Fibroblast of upper back skin (primary cell): ENCODE measurements at places on chromosomes 12 and 14.

DNA sequence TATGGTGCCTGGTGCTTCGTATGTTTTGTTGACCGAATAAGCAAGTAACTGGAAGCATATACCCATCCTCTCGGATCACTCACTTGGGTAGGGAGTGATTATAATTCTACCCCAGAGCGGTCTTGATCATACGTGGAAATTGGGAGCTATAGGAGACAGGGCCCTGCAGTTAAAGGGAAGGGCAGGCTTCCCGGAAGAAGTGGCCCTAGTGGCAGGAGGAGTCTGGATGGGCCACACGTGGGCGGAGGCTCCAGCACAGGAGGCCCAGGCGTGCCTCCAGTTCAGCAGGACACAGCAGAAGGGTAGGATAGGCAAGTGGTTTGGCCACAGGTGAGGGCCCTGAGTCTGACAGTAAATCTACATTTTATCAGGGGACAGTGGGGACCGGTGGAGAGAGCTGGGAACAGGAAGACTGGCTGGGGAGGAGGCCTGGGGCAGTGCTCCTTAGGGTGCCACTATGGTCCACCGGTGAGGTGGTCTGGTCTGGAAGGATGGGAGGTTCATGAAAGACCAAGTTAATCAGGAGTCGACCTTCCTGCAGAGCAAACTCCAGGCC, 23.5 kb upstream of the YY1 start:
- no peak for DNase-seq

- no peak for DNase-seq
These were observed 82.5 kb downstream of the NT5DC3 start for GRCh38 chr12:103758310-103759089.

DNA sequence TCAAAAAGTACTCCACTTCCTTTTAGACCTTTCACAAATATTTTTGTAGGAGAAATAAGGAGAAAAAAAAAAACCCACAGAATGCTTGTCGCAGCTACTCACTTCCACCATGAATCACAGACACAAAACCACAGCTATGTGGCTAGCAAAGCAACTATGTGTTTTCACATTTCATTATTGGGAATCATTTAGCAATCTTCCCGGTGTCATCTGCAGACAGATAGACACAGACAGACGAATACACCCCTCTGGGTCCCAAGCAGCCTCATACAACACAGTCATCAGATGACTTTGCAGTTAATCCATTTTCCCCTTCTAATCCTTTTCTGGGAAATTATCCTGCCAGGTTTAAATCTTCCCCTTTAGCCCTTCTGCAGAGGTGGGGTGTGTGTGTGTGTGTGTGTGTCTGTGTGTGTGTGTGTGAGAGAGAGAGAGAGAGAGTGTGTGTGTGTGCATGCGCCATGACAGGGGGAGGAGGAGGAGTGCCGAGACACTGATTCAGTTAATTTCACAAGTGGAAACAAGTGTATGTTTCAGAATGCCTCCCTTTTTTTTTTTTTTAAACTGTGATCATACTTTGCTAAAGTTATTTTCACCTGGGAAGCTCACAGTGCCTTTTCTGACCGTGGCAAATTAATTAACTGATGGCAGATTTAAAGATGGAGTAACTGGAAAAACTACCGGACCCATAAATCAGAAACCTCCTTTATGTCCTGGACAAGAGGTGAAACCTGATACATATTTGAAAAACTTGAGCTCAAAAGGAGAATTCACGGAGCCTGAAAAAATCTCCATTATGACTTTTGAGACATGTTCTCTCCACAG, 39.9 kb downstream of the LTBP2 start:
- peak; percentile 100 for DNase-seq

DNA sequence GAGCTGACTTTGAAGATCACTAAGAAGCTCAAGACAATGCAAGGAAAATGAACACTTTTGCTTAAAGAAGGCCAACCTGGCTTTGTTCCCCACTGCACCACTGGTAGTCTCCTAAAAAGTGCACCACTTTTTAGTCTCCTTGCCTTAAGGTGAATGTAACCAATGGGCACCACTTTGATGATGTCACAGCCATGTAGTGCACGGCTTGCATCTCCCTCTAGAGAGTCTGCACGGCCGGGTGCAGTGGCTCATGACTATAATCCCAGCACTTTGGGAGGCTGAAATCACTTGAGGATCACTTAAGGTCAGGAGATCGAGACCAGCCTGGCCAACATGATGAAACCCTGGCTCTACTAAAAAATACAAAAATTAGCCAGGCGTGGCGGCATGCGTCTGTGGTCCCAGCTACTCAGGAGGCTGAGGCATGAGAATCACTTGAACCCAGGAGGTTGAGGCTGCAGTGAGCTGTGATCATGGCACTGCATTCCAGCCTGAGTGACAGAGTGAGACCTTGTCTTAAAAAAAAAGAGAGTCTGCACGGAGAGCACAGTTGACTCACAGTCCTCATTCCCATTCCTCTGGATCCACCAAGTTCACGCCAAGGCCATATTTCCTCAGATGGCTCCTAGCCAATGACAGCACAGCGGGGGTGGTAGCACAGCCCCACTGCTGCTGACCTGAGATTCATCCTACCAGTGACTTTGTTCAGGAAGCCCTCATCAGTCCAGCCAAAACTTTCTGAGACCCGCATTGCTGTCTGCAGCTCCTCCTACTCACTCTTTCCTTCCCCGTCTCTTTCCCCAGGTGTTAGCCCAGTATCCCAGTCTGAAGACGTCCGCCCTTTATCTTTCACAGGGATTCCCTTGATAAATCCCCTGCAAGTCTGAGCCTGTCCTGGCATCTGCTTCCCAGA, 16.5 kb upstream of the IFT81 start:
- peak; percentile 98 for DNase-seq

DNA sequence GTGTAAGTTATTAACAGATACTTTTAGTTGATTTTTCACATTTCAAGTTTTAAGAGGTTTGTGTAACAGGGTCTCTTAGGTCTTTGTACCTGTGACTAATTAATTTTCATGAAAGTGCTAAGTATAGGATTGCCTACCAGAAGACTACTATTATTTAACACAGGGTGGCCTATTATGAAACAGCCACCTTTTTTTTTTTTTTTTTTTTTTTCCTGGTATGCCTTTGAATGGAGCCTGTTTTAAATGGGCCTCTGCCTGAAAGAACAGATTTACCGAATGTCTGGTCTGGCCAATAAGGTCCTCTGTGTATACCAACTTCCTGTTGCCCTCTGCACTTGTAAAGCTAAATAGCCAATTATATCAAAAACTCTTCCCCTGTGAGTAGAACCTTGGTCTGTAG, 62.5 kb downstream of the SLC38A6 start:
- DNase-seq: no peak

- DNase-seq: peak; percentile 28
These were observed 83.6 kb upstream of the ARHGAP5 start for GRCh38 chr14:31993521-31993951.

DNA sequence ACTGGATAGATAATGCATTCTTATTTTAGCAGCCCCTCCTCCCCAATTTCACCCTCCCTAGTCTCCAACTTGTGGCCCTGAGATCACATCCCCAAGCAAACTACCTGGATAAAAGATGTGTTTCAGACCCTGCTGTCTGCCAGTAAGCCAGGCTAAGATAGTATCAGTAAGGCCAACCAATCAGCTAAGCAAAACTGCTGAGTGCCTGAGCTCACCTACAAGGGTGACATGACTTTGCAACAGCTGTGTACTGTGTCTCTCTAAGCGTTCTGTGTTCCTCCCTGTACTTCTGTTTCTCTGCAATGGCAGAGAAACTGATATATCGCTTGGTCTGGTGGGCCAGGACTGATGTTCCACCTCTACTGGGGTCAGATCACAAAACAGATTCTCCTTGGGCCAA, 224.9 kb downstream of the BTG1 start:
- DNase-seq: no peak

GRCh38 chr12:64813723-64814122, 10.7 kb upstream of the TBC1D30 start:
- no peak for DNase-seq

DNA sequence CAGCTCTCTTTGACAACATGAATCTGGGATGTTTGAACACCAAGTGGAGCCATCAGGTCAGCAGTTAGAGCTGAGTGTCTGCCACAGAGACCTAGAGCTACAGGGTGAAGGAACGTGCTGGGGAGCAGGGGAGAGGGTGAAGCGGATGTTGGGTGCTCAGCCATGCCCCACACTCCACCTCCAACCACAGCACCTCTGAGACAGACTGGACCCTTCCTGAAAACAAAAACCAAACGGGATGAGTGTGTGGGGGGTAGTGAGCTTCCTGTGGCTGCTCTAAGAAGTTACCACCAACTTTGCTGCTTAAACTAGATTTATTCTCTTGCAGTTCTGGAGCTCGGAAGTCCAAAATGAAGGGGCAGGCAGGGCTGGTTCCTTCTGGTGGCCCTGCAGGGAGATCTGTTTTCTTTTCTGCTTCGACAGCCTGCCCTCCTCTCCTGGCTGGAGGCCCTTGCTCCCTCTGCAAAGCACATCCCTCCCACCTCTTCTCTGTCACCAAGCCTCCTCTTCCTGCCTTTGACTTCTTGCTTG, 5.6 kb upstream of the GOLGA3 start:
- DNase-seq: no peak

- no peak for DNase-seq
These were observed 8.1 kb upstream of the ADCY6 start for GRCh38 chr12:48796976-48797375.

DNA sequence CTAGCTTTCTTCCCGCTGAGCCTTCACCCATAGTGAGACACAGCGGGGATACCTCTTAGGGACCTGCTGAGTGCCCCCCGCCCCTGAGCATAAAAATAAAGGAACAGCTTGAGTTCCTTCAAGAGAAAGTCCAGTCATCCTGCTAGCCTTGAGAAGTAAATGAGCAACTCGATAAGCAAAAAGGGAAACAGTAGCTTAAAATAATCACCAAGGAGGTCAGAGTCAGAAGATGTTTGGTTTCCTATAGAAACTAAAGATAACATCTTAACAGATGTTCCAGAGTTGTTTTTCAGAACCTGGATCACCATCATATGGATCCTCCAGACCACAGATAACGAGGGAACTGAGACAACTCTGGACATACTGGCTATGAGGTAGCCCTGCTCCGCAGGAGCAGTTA, 94.0 kb downstream of the BCAT1 start:
- no peak for DNase-seq

DNA sequence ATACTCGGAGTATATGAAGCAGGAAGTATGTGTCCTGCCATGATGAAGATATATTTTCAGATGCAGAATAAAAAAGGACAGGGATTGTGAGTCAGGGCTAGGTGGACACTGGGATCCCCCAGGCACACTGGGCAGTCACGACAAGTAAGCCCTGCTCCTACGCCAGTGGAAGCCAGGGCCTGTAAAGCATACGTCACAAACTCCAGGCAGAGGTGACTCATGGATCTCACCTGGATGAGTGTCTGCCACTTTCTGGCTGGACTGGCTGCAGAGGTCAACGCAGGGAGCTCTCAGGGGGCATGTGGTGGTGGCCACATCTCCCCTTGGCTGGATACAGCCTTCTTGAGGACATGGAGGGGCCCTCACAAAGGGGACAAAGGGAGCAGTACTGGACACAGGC, 262.3 kb downstream of the GLT1D1 start:
- DNase-seq: no peak

DNA sequence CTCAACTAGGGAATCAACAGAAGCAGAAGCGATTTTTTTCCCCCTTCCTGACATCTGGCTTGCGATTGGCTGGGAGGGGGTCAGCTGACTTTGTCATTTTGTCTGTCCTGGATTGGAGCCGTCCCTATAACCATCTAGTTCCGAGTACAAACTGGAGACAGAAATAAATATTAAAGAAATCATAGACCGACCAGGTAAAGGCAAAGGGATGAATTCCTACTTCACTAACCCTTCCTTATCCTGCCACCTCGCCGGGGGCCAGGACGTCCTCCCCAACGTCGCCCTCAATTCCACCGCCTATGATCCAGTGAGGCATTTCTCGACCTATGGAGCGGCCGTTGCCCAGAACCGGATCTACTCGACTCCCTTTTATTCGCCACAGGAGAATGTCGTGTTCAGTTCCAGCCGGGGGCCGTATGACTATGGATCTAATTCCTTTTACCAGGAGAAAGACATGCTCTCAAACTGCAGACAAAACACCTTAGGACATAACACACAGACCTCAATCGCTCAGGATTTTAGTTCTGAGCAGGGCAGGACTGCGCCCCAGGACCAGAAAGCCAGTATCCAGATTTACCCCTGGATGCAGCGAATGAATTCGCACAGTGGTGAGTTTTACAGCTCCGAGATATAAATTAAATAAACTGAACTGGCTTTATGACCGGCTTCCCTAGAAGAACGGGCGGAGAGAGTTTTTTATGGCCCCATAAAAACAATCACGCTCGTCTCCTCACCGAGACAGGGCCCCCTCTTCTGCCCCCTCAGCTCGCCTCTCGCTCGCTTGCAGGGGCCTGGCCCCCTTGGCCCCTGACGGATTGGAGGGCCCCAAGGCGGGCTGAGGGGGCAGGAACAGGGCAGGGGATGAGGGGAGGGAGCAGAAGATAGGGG, at the start of gene HOXC6:
Gene HOXC6, plus strand, starts transcription at position 127 of the 888 bp plus-strand sequence. Its CDS starts 82 bp downstream, at position 209.
- DNase-seq: peak; percentile 78

DNA sequence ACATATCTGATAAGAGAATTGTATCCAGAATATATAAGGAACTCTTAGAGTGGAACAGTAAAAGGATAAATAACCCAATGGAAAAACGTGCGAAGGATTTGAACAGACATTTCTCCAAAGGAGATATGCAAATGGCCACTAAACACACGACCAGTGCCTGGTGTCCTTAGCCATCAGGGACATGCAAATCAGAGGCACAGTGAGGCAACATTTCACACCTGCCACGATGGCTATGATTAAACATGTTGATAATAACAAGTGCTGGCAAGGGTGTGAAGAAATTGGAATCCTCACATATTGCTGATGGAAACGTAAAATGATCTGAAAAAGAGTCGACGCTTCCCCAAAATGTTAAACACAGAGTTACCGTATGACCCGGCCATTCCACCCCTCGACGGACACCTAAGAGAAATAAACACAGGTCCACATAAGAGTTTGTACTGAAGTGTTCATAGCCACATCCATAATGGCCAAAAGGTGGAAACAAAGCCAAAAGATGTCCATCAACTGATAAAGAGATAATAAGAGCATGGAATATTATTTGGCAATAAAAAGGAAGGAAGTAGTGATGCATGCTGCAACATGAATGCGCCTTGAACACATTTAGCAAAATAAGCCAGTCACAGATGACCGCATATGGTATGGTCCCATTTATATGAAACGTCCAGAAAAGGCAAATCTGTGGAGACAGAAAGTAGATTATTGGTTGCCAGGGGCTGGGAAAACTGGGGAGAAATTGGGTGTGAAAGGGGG, 6.3 kb upstream of the TMEM121 start:
- no peak for DNase-seq

- DNase-seq: peak; percentile 13
These were observed 72.0 kb downstream of the C12orf56 start for GRCh38 chr12:64318605-64319004.

- no peak for DNase-seq
These were observed 132.7 kb upstream of the DYRK2 start for GRCh38 chr12:67515679-67516340.

- DNase-seq: no peak
These were observed 3.0 kb downstream of the ADGRD1 start for GRCh38 chr12:130956456-130957303.

DNA sequence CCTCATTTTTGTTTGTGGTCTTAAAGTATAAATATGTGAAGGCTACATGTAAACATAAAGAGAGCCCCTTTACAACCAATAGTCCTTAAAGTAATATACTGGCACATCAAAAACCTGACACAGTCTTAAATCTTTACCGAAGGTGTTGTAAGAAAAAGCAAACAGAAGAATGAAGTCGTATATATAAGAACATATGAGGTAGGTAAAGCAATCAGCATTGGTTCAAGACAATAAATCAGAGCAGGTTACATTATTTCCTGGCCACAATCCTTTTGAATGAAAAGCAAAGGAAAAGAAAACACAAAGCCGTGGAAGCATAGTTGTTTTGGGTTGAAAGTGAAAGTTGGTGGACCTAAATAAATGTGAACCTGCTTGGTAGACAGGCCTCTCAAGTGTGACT, 183.7 kb upstream of the STXBP6 start:
- no peak for DNase-seq

- DNase-seq: no peak
These were observed 2.6 kb upstream of the LGMN start for GRCh38 chr14:92750994-92751400.
